ENCODE measurements at places on chromosomes 3 and 15.

- H3K4me3 ChIP-seq: no peak overlapping the region
- no peak for DNase-seq
- H3K36me3 ChIP-seq: peaks cover 56% of the 10 kb centered on the region
- no peaks in the 10 kb centered on the region for H3K27me3 ChIP-seq
- no peak overlapping the region for H3K27ac ChIP-seq
These were observed 40.6 kb downstream of the DPP8 start for GRCh38 chr15:65476903-65477302.

DNA sequence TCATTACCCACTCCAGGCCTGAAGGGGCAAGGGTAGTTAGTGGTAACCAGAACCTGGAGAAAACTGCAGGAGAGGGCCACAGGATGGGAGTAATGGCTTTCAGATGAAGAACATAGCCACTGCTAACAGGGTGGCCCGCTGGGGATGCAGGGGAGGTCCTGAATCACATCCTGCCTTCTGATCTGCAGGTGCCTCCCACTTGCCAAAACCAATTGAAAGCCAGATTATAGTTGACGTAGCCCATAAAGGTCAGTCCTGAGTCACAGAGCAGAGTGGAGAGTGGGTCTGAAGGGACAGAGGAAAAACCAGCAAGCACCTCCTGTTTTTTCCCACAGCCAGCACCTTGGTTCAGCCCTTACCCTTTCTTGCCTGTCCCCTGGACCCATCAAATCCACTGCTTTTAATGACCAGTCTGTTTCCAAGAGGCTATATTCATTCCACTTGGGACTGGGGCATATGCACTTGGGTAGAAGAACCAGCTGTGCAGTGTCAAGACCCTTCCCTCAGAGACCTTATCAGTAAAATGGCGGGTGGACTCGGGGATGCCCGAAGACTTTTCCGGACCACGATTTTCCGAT lies 646 bp upstream of the SLC35G2 start:
- H3K27me3 ChIP-seq: peaks cover 6% of the 10 kb centered on the region
- peak overlapping the region; percentile 61 for H3K4me3 ChIP-seq
- DNase-seq: no peak
- H3K27ac ChIP-seq: no peak overlapping the region

DNA sequence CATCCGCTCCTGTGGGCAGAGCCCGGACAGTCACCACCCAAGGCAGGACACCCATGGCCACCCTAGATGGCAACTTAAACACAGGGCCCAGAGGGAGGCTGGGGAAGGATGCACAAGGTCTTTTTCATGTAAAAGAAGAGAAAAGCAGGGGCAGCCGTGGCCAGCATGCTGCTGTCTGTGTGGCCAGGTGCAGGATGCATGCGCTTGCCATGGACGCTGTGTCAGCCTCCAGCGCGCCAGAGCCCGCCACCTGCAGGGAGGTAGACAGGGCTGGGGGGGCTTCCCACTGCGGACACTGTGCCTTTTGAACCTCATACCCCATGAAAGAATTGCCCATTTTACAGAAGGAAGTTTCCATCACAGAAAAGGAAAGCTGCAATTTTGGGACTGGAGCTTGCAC lies 18.2 kb downstream of the UROC1 start:
- H3K4me1 ChIP-seq: peaks cover 58% of the 10 kb centered on the region
- no peak overlapping the region for H3K27ac ChIP-seq
- no peak overlapping the region for H3K4me3 ChIP-seq

- no peak for DNase-seq
- H3K36me3 ChIP-seq: no peaks in the 10 kb centered on the region
- H3K4me1 ChIP-seq: no peaks in the 10 kb centered on the region
- H3K27ac ChIP-seq: no peak overlapping the region
- H3K4me3 ChIP-seq: no peak overlapping the region
These were observed 29.7 kb upstream of the NR2F2 start for GRCh38 chr15:96300836-96301235.

- no peaks in the 10 kb centered on the region for H3K36me3 ChIP-seq
- H3K4me1 ChIP-seq: peaks cover 8% of the 10 kb centered on the region
- H3K27me3 ChIP-seq: no peaks in the 10 kb centered on the region
- H3K27ac ChIP-seq: no peak overlapping the region
- DNase-seq: no peak
These were observed 198.4 kb upstream of the UBE2E1 start for GRCh38 chr3:23607184-23607847.

- no peaks in the 10 kb centered on the region for H3K27me3 ChIP-seq
- H3K4me3 ChIP-seq: no peak overlapping the region
- no peaks in the 10 kb centered on the region for H3K36me3 ChIP-seq
- DNase-seq: peak; percentile 53
- peaks cover 51% of the 10 kb centered on the region for H3K4me1 ChIP-seq
- peak overlapping the region; percentile 91 for H3K27ac ChIP-seq
These were observed 218.6 kb downstream of the PDCD6IP start for GRCh38 chr3:34016925-34017587.

GRCh38 chr15:77904436-77904821 lies 173.1 kb downstream of the TBC1D2B start:
- H3K27ac ChIP-seq: no peak overlapping the region
- H3K4me3 ChIP-seq: no peak overlapping the region
- no peaks in the 10 kb centered on the region for H3K36me3 ChIP-seq
- no peaks in the 10 kb centered on the region for H3K4me1 ChIP-seq
- peaks cover 3% of the 10 kb centered on the region for H3K27me3 ChIP-seq

DNA sequence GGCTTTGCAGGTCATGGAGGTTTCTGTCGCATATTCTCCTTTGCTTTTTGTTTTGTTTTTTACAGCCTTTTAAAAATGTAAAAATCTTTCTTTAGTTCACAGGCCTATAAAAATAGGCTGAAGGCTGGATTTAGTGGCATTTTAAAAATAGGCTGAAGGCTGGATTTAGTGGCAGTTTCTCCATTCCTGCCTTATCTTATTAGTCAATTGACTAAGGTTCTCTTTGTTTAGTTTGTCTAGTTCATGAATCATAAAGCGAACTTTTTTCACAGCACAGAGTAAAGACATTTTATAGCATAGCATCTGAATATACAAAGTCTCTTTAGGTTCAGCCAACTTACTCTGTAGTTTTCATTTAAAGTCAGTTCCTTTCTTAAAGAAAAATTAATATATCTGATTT lies 31.4 kb downstream of the AP4E1 start:
- H3K27me3 ChIP-seq: no peaks in the 10 kb centered on the region
- no peak for DNase-seq
- H3K36me3 ChIP-seq: peaks cover 20% of the 10 kb centered on the region
- no peak overlapping the region for H3K4me3 ChIP-seq

DNA sequence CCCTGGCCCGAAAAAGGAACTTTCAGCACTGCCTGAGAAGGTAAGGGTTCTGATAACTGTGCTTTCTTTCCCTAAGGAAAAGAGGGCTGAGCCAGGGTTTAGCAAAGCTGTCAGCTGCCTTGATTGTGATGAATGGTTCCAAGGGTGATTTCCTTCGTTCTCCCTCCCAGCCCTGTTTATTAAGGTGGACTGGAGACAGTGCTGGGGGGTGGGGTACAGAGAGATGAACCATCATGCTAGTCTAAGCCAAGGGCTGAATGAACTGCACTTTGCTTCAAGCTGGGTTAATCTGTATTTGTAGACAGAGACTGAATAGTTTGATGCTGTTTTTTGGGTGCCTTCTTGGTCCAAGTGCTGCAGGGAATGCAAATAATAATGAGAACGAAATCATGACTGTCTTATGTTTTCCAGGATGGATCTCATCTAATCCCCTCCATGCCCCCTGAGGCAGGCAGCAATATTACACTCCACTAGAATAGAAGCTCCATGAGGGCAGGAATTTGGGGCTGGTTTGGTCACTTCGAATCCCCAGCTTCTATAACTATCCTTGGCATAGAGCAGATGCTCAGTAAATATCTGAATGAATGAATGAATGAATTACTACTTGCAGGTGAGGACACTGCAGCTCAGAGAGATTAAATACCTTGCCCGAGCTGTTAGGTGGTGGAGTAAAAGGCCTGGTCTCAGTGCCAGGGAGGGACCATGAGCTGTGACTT lies 10.9 kb downstream of the PXYLP1 start:
- H3K36me3 ChIP-seq: peaks cover 9% of the 10 kb centered on the region
- H3K27ac ChIP-seq: peak overlapping the region; percentile 77
- peaks cover 54% of the 10 kb centered on the region for H3K4me1 ChIP-seq
- no peak for DNase-seq
- H3K4me3 ChIP-seq: no peak overlapping the region

DNA sequence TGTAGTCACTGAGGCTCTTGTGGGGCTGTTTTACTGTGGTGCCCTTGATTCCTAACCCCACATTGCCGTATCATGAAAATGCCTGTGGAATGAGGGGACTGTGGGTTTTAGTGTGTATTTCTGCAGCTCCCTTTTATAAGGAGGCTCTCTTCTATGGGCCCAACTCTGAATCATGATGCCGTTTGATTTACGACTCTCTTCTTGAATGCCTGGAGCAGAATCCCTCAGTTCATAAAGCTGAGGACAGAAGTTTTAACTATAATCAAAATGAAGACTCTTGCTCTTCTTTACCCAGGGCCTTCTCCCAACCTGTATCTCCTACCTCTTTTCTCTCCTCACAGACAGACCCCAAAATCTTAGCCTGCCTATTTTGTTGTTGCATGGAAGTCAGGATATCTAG lies 109.5 kb downstream of the RARB start:
- no peak overlapping the region for H3K27ac ChIP-seq
- no peak overlapping the region for H3K4me3 ChIP-seq
- no peaks in the 10 kb centered on the region for H3K36me3 ChIP-seq
- no peaks in the 10 kb centered on the region for H3K27me3 ChIP-seq

- no peaks in the 10 kb centered on the region for H3K36me3 ChIP-seq
- no peak for DNase-seq
- no peak overlapping the region for H3K27ac ChIP-seq
- H3K27me3 ChIP-seq: no peaks in the 10 kb centered on the region
- H3K4me1 ChIP-seq: no peaks in the 10 kb centered on the region
These were observed 32.0 kb upstream of the CASR start for GRCh38 chr3:122151480-122151879.

DNA sequence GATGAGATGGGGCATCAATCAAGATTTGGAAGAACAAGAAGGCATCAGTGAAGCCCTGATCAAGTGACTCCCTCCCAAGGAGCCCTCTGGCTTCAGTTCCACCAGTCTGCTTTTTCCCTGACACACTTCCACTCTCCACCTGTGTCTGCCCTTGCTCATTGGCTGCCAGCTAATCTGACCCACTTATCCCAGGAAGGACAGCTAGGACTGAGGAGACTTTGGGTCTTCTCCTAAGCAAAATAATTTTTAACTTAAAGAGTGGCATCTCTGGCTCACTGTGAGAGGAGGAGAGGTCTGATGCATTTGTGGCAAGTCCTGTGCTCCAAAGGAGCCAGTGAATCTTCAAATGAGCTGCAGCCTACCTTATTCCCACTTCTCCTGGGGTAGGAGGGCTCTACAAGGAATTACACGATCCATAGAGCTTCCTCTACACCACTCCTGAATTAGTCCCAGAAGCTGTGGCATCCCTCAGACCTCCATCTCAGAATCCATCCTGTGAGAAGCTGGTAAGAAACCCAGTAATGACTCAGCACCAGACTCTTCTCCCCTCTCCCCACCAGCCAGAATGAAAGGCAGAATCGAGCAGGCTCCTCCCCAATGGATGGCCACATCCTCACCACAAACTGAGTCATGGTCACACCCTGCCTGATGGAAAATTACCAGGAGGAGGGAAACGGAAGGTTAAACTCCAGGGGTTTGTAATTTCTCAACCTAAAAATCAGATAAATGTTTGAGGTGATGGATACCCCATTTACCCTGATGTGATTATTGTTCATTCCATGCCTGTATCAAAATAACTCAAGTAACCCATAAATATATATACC lies 6.3 kb upstream of the PKM start:
- H3K27me3 ChIP-seq: no peaks in the 10 kb centered on the region
- no peak overlapping the region for H3K27ac ChIP-seq
- no peak overlapping the region for H3K4me3 ChIP-seq
- DNase-seq: no peak
- H3K36me3 ChIP-seq: peaks cover 17% of the 10 kb centered on the region

- H3K4me1 ChIP-seq: no peaks in the 10 kb centered on the region
- H3K36me3 ChIP-seq: no peaks in the 10 kb centered on the region
- DNase-seq: no peak
These were observed 549 bp upstream of the SOX14 start for GRCh38 chr3:137763594-137763938.

GRCh38 chr15:85704720-85705429 lies 89.8 kb downstream of the KLHL25 start:
- peaks cover 26% of the 10 kb centered on the region for H3K36me3 ChIP-seq
- H3K4me3 ChIP-seq: no peak overlapping the region
- peaks cover 44% of the 10 kb centered on the region for H3K4me1 ChIP-seq
- H3K27me3 ChIP-seq: no peaks in the 10 kb centered on the region
- H3K27ac ChIP-seq: peak overlapping the region; percentile 37

- H3K27me3 ChIP-seq: no peaks in the 10 kb centered on the region
- no peaks in the 10 kb centered on the region for H3K4me1 ChIP-seq
- H3K4me3 ChIP-seq: no peak overlapping the region
- no peak for DNase-seq
- no peak overlapping the region for H3K27ac ChIP-seq
- no peaks in the 10 kb centered on the region for H3K36me3 ChIP-seq
These were observed 47.6 kb upstream of the MED12L start for GRCh38 chr3:151037746-151038477.

DNA sequence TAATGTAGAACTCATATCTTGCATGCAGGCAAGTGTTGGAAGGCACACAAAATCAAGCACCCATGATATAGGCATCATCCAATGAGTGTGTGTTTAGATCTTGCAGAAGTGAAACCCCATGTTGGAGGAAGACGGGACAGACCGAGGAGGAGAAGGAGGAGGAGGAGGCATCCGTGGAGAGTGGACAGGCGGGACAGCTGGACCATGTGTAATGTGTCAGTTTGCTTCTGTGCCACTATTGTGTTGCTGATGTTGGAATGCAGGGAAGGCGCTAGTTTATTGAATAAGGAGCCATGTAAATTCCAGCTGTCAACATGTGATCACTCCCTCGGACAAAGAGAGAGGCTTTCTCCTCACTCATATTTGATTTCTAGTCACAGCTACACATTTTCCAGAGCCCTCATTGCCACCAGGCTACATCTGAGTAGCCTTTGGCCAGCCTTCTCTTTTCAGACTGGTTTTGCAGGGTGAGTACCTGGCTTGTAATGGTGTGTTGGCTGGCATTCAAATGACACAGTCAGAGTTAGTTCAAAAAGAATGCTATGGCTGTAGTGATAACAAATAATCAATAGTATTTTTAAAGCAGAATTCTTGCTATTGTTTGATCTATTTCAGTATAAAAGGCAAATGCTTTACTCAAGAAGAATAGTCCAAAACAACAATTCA lies 1037.6 kb upstream of the NR2F2 start:
- no peaks in the 10 kb centered on the region for H3K4me1 ChIP-seq
- DNase-seq: no peak
- no peaks in the 10 kb centered on the region for H3K36me3 ChIP-seq
- H3K27ac ChIP-seq: no peak overlapping the region
- H3K27me3 ChIP-seq: no peaks in the 10 kb centered on the region

GRCh38 chr15:94582368-94582767 lies 351.0 kb downstream of the MCTP2 start:
- peaks cover 14% of the 10 kb centered on the region for H3K27me3 ChIP-seq
- H3K36me3 ChIP-seq: no peaks in the 10 kb centered on the region
- no peak overlapping the region for H3K27ac ChIP-seq
- H3K4me3 ChIP-seq: no peak overlapping the region
- peaks cover 8% of the 10 kb centered on the region for H3K4me1 ChIP-seq
- peak; percentile 22 for DNase-seq

- peak; percentile 9 for DNase-seq
- no peak overlapping the region for H3K4me3 ChIP-seq
- no peaks in the 10 kb centered on the region for H3K27me3 ChIP-seq
- no peak overlapping the region for H3K27ac ChIP-seq
These were observed 22.0 kb upstream of the ZCWPW2 start for GRCh38 chr3:28326458-28326926.

All from thymus (tissue), 14 donors.